Peyer's patch (tissue), 4 donors: ENCODE measurements at places on chromosomes 7 and 10. TPM values are rescaled to one million over a fixed set of nuclear protein-coding genes. Genes with fewer than 3 reads are reported as not detected.

DNA sequence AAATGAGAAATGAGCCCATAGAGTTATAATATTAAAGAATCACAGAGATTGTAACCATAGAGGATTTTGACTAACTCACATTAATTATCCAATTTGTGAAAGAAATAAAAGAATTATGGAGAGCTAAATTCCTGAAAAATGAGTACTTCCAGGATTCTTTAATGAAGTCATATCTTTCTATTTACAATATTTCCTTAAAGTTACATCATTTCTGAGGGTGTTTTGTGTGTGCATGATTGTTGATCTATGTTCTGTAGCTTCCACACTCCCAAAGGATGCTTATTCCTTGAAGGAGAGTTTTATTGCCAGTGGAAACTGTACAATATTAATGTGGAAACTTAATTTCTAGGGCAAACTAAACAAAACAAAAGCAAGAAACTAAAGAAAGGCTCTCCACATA lies 299.6 kb downstream of the MDFIC start:
- no peaks in the 10 kb centered on the region for H3K27me3 ChIP-seq
- no peak overlapping the region for H3K4me3 ChIP-seq
- no peaks in the 10 kb centered on the region for H3K36me3 ChIP-seq
- no peaks in the 10 kb centered on the region for H3K4me1 ChIP-seq
- H3K27ac ChIP-seq = no peak overlapping the region
- no peak for DNase-seq

DNA sequence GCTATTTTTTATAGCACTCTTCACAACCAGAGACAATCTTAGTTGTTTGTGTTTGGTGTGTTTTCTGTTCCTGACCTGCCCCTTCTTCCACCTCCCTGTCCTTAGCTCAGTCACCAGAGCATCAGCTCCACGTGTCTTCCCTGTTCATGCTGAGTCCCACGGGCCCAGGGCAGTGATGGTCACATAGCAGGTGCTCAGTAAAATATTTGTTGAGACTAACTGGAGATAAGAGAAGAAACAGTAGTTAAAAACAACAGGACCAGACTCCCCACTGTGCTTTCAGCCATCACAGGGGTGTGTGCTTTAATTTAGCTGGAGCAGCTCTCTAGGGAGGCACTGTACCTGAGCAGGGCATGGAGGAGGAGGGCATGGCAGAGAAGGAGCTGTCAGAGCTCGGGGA lies 307.3 kb upstream of the ZNF32 start:
- no peak for DNase-seq
- no peaks in the 10 kb centered on the region for H3K36me3 ChIP-seq
- H3K27ac ChIP-seq = no peak overlapping the region
- no peaks in the 10 kb centered on the region for H3K27me3 ChIP-seq
- no peaks in the 10 kb centered on the region for H3K4me1 ChIP-seq

DNA sequence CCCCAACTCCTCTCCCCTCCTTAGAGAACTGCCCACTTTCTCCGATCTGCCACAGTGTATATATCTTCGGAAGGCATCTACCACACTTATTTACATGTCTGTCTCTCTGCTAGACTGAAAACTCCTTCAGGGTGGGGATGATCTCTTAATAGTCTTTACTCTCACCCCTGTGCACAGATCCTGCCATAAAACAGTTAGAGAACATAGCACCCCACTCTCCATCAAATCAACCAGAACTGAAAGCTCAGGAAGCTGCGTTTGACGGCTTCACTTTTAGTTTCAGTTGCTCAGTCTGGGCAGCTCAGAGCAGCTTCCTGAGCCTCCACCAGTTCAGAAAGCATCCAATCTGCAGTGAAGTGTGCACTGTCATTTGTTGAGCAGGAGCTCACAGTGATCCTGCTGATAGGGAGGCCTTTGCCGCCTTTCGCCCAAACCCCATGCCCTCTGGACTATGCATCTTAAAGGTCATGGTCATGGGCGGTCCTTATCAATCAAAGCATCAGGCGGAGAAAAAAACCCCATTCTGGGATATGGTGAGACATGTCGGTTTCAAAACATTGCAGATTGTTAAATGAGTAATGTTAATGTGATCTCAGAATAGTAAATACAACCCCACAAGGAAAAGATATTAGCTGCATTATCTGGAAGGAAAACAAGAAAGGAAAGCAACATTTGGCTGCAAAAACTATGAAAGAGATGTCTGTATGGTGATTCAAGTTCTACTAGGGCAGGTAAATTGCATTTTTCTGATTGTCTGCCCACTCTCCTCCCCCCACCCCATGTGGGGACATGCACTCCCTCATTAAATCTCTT lies 167.1 kb upstream of the ADO start:
- H3K4me3 ChIP-seq = peak overlapping the region; percentile 10
- H3K27ac ChIP-seq = peak overlapping the region; percentile 80
- DNase-seq = no peak
- no peaks in the 10 kb centered on the region for H3K4me1 ChIP-seq
- H3K27me3 ChIP-seq = no peaks in the 10 kb centered on the region

- no peaks in the 10 kb centered on the region for H3K27me3 ChIP-seq
- H3K4me3 ChIP-seq = no peak overlapping the region
- H3K36me3 ChIP-seq = no peaks in the 10 kb centered on the region
- DNase-seq = no peak
Measured at GRCh38 chr7:12431886-12432556, 28.4 kb upstream of the VWDE start.

The TMEM140 gene
- total RNA-seq = 33.4 TPM

GRCh38 chr7:47635091-47636080 lies 53.5 kb upstream of the TNS3 start:
- no peaks in the 10 kb centered on the region for H3K36me3 ChIP-seq
- no peaks in the 10 kb centered on the region for H3K4me1 ChIP-seq
- no peak for DNase-seq
- H3K4me3 ChIP-seq = no peak overlapping the region

DNA sequence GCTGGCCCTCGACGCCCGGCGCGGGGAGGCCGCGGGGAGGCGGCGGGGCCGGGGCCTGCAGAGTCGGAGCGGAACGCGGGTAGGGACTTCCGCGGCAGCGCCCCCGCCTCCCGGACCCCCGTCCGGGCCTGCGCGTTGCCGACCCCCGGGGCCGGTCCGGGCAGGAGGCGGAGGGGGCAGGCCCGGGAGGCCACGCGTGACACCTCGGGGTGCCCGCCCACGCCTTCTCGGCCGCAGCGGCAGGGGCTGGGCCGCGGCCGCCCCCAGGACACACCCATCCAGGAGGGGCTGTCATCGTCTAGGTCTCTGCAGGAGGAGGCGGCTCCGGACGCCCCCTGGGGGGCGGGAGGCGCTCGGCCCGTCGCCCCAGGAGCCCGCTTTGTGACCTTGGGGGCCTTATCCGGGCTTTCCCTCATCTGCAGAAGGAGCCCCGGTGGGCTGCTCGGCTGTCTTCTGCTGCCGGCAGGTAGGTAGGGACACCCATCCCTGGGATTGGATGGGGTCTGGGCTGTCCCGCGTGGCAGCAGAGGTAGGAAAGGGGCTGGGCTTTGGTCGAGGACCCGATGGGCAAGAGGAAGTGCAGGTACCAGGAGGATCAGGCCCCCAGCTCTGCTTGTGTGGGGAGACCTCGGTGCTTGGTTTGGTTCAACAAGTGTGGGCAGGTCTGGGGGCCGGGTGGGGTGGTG lies 569 bp downstream of the ZNF316 start:
- H3K4me3 ChIP-seq = peak overlapping the region; percentile 92
- peak; percentile 77 for DNase-seq
- peaks cover 8% of the 10 kb centered on the region for H3K4me1 ChIP-seq
- no peaks in the 10 kb centered on the region for H3K27me3 ChIP-seq
- no peaks in the 10 kb centered on the region for H3K36me3 ChIP-seq

- H3K36me3 ChIP-seq = no peaks in the 10 kb centered on the region
- H3K27me3 ChIP-seq = no peaks in the 10 kb centered on the region
- H3K27ac ChIP-seq = no peak overlapping the region
Measured at GRCh38 chr10:25522946-25523608, 348.3 kb downstream of the GPR158 start.
